A549 treated with RU486 at 1 μM for 4 hours (cell line): ENCODE measurements at places on chromosomes 13 and 19. TPM values are rescaled to one million over a fixed set of nuclear protein-coding genes. Genes with fewer than 3 reads are reported as not detected.

The OR7D2 gene
- not detected in 5 replicates for total RNA-seq

The KIR3DL2 gene
- total RNA-seq, result not detected in 5 replicates

The CGB2 gene
- 0.54 to 0.67 TPM in 2 of 5 replicates, not detected in the others for total RNA-seq

The ZBTB32 gene
- not detected in 5 replicates for total RNA-seq

The GDF15 gene
- 30.3 to 66.7 TPM (median 56.0 TPM) in 5 replicates for total RNA-seq

The USPL1 gene
- 5.4 to 13.0 TPM (median 11.7 TPM) in 5 replicates for total RNA-seq

The RGS9BP gene
- total RNA-seq, result 0.37 to 0.54 TPM (median 0.47 TPM) in 5 replicates

The ZNF569 gene
- 3.1 to 6.1 TPM (median 5.0 TPM) in 5 replicates for total RNA-seq

The GARRE1 gene
- 7.1 to 12.7 TPM (median 11.7 TPM) in 5 replicates for total RNA-seq

The SIGLEC9 gene
- not detected in 5 replicates for total RNA-seq

The GJB6 gene
- total RNA-seq, result not detected in 5 replicates

The MRPS31 gene
- total RNA-seq, result 13.1 to 16.5 TPM (median 14.6 TPM) in 5 replicates

The NKPD1 gene
- 0.08 to 0.13 TPM (median 0.08 TPM) in 5 replicates for total RNA-seq

The GRAMD1A gene
- 110 to 142 TPM (median 131 TPM) in 5 replicates for total RNA-seq

The KLK3 gene
- not detected in 5 replicates for total RNA-seq

The TBC1D17 gene
- total RNA-seq, result 21.7 to 25.3 TPM (median 22.1 TPM) in 5 replicates

The ZNF382 gene
- 0.02 to 0.06 TPM in 2 of 5 replicates, not detected in the others for total RNA-seq

The LCP1 gene
- 0.07 to 0.25 TPM (median 0.13 TPM) in 5 replicates for total RNA-seq

The KIR2DL4 gene
- total RNA-seq, result not detected in 5 replicates

The KLF5 gene
- total RNA-seq, result 32.3 to 44.4 TPM (median 41.4 TPM) in 5 replicates

The GPR18 gene
- not detected in 5 replicates for total RNA-seq

The CD209 gene
- total RNA-seq, result not detected in 5 replicates

The EDNRB gene
- total RNA-seq, result not detected in 5 replicates

The MYO1F gene
- total RNA-seq, result 0.25 to 0.65 TPM (median 0.32 TPM) in 5 replicates

The SIGLEC7 gene
- total RNA-seq, result not detected in 5 replicates

The PSG6 gene
- 0.18 to 0.26 TPM in 2 of 5 replicates, not detected in the others for total RNA-seq

The BRME1 gene
- total RNA-seq, result 0.16 to 0.62 TPM (median 0.39 TPM) in 5 replicates

The CATSPERD gene
- not detected in 5 replicates for total RNA-seq

The ZNF568 gene
- 0.70 to 1.8 TPM (median 1.2 TPM) in 5 replicates for total RNA-seq

The GAS6 gene
- total RNA-seq, result 5.9 to 8.2 TPM (median 6.9 TPM) in 5 replicates

The AMH gene
- 7.8 to 18.0 TPM (median 15.7 TPM) in 5 replicates for total RNA-seq

The USE1 gene
- 12.8 to 17.5 TPM (median 14.7 TPM) in 5 replicates for total RNA-seq

The ZNF439 gene
- not detected in 5 replicates for total RNA-seq
